ENCODE measurements at places on chromosomes 3 and 15. TPM values are rescaled to one million over a fixed set of nuclear protein-coding genes. Genes with fewer than 3 reads are reported as not detected.

DNA sequence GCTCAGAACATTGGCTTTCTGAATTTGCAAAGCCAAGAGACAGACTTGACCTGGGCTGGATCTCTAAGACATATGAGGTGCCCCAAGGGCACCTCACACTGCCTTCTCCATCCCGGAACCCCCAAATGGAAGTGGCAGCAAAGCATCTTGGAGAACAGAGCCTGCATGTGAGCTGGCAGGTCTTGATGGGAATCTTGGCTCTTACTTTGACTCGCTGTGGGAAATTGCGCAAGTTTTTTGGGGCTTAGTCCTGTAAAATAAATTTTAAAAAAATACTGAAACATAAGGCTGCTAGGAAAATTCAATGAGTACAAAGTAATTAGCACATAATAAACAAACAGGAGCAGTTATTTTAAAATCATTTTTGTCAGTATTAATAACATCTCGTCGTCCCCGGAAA, 13.7 kb upstream of the SEC22A start:
- no peak for DNase-seq

Gene EPHA3
- 9.9 TPM for total RNA-seq

DNA sequence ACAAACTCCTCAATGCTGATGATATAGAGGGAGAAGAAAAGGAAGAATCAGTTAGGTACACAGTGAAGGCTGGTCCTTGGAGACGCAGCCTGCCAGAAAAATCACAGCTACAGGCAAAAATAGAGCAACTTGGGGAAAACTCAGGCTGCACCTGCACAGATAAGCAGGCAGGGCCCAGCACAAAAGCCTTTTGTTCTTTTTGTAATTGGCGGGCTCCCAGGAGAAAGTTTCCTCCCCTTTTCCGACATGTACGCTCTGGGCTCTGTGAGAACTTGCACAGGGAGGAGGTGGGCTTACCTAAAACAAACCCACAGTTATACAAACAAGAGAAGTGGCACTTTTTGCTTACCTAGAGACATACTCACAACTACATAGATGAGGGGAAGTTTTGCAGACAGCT, 813.4 kb upstream of the EPHA6 start:
- no peak for DNase-seq

GRCh38 chr3:122322095-122323075, 2.7 kb upstream of the CSTA start:
- no peak for DNase-seq

GRCh38 chr15:57217778-57218598, 158.3 kb upstream of the CGNL1 start:
- DNase-seq, result no peak

Gene DTX3L
- 0.20 TPM for total RNA-seq

GRCh38 chr3:111802163-111802625, 56.9 kb upstream of the PHLDB2 start:
- DNase-seq, result no peak

- no peak for DNase-seq
Measured at GRCh38 chr3:189683546-189684255, 52.5 kb downstream of the TP63 start.

DNA sequence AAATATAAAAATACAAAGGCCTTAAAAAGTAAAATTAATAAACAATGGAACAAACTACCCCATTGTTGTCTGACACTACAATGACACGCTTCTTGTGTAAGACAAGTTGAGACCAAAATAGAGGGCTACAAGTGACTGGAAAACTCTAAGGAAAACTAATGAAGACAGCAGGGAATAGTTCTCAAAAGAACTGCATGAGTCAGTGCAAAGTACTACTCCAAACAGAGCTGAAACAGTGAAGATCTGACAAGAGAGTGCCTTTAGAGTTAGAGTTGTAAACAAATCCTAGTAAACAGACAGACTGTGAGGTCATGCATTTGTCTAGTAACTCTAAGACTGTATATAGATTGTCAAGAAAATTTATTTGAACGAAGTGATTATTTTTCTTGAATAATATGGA, 233.9 kb downstream of the BBX start:
- no peak for DNase-seq

Gene ATP2C1
- total RNA-seq, result 130 TPM

Gene OGG1
- total RNA-seq, result 76.5 TPM

- peak; percentile 29 for DNase-seq
Measured at GRCh38 chr15:82803793-82804574, 1.9 kb downstream of the FSD2 start.

Gene FMN1
- 1.1 TPM for total RNA-seq

Gene CRABP1
- 314 TPM for total RNA-seq

Gene ZBTB20
- 27.5 TPM for total RNA-seq

Gene ACP3
- total RNA-seq, result not detected

Gene USP13
- total RNA-seq, result 28.5 TPM

DNA sequence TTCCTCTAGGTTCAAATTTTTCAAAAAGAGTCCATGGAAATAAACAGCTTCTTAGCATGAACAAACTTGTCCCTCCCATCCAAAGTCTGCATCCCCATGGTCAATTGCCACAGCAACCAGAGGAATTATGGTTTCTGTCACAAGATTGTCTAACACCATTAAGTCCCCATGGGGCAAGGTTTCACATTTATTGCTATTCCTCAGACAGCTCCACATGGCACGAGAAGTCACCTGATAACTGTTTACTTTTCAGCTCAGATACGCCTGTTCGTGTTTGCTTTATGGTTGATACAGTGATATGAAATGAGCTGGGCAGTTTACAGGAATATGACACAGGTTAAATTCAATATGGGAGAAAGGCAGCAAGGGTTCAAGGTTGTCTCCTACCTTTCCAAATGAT, 37.9 kb upstream of the MUC13 start:
- no peak for DNase-seq

- no peak for DNase-seq
Measured at GRCh38 chr3:20057612-20058180, 17.4 kb downstream of the KAT2B start.

DNA sequence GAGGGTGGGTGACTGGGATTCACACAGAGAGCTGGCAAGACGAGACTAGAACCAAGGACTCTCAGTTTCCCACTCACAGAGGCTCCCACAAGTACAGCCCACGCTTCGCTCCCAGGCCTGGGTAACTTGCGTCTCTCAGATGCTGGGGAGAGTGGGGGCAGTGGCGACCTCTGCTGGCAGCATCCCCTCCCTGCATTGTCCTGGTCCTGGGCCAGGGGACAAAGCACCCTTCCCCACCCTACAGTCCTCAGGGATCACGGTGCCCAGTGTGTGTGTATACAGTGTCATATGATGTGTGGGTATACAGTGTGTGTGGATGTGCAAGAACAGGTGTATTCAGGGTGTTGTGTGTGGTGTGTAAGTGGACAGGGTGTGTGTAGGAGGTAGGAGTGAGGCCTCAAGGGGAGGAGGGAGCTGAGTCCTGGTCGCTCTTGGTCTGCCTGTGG, 12.8 kb downstream of the VILL start:
- peak; percentile 83 for DNase-seq

GRCh38 chr15:66224946-66225345, 28.6 kb downstream of the MEGF11 start:
- no peak for DNase-seq

GRCh38 chr3:61778095-61778494, 216.7 kb downstream of the PTPRG start:
- DNase-seq, result no peak

Gene CSPG4
- 1.1 TPM for total RNA-seq

Gene PATL2
- total RNA-seq, result not detected

Gene ADAMTS17
- total RNA-seq, result 6.8 TPM

GRCh38 chr3:31011380-31011779, 116.9 kb upstream of the GADL1 start:
- DNase-seq, result no peak

DNA sequence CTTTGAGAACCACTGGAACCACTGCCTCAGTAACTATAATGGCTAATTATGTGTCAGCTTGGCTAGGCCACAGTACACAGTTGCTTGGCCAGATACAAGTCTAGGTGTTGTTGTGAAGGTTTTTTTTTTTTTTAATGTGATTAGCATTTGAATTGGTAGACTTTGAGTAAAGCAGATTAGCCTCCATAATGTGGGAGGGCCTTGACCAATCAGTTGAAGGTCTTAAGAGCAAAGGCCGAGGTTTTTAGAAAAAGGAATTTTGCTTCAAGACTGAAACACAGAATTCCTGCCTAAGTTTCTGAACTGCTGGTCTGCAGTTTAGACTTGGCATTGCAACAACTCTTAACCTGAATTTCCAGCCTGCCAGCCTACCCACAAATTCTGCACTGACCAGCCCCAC, 451.6 kb upstream of the AZI2 start:
- no peak for DNase-seq

GRCh38 chr3:176953106-176954060, 243.9 kb downstream of the TBL1XR1 start:
- DNase-seq, result no peak

GRCh38 chr3:27509376-27509775, 25.2 kb upstream of the SLC4A7 start:
- no peak for DNase-seq

Gene ITGA11
- 0.22 TPM for total RNA-seq

- DNase-seq, result peak; percentile 41
Measured at GRCh38 chr3:39808467-39809180, 785 bp upstream of the MYRIP start.

GRCh38 chr3:48411606-48412374, 18.1 kb downstream of the PLXNB1 start:
- peak; percentile 1 for DNase-seq

DNA sequence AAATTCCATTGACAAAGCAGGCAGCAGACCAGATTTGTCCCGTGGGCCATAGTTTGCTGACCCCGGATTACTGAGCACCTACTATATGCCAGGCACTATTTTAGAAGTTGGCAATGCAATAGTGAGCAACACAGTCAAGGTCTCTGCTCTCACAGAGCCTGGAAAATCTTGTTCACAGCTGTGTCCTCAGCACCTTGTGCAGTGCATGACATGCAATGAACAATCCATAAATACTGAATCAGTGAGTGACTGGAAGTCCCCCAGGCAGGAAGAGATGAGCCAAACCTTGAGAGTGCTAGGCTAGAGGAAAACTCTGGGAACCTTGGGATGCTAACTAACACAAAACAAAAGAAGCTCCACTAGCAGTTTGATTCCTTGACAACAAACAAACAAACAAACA, 14.4 kb downstream of the TM4SF1 start:
- no peak for DNase-seq

Gene CELF6
- total RNA-seq, result 4.1 TPM

DNA sequence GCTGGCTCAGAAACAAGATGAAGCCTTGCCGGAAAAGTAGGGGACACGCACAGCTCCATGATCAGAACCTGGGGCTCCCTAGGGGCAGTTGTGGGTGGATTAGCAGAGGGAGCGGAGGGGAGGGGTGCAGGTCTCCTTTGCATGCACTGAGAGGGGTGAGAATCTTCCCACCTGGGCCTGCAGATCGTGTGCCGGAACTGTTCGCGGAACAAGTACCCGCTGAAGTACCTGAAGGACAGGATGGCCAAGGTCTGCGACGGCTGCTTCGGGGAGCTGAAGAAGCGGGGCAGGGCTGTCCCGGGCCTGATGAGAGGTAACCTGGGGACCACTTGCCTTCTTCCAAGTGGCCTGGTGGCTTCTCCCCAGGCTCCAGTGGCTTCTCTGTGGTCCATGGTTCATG, 24.5 kb upstream of the NR2C2 start:
- no peak for DNase-seq

DNA sequence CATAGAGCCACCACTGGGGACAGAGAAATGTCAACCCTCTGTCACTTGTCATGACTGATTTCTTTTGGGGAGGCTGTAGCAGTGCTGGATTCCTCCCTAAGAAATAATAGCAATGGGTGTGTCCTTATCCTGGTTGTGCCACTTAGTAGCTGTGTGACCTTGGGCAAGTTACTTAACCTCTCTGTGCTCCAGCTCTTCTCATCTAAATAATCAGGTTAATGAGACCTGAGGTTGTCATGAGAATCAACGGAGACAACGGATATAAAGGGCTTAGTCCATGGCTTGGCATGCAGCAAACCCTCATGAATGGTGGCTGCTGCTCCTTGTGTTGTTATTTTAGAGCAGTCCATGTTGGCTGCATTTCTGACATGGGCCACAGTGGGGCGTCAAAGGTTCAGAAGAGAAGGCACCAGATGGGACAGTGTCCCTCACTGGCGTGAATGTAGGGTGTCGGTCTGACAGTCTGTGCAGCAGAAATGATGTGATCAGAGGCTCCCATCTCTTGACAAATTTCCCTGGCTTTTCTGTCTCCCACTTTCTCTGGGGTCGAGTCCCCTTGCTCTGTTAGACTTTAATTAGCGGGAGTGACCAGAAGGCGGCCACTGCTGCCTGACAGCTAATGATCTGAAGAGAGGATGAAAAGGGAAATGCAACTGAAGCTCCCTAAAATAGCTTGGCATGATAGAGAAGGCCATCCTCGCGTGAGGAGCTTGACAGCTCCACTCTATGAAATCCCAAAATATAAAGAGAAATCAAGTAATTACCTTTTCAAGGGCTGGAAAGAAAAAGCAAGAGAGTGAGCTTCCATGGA, 209.4 kb downstream of the CADPS start:
- peak; percentile 91 for DNase-seq

DNA sequence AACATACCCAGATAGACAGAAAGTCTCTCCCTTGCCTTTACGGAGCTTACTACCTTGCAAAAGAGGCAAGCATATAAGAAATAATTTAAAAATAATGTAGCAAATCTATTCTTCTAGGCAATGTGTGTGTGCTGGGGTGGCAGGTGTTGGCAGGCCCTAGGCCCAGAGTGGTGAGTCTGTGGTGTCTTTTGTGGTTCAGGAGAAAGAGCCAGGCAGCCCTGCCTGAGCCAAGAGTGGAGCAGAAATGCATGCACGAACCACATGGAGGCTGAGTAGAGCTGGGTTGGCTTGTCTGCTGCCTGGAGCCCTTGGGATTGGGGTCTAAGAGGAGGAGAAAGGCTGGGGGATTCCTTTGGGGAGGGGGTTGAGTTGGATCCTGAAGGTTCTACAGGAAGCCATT, 70.2 kb upstream of the MYZAP start:
- DNase-seq, result no peak

- DNase-seq, result no peak
Measured at GRCh38 chr3:155420881-155421486, 127.5 kb upstream of the STRIT1 start.

DNA sequence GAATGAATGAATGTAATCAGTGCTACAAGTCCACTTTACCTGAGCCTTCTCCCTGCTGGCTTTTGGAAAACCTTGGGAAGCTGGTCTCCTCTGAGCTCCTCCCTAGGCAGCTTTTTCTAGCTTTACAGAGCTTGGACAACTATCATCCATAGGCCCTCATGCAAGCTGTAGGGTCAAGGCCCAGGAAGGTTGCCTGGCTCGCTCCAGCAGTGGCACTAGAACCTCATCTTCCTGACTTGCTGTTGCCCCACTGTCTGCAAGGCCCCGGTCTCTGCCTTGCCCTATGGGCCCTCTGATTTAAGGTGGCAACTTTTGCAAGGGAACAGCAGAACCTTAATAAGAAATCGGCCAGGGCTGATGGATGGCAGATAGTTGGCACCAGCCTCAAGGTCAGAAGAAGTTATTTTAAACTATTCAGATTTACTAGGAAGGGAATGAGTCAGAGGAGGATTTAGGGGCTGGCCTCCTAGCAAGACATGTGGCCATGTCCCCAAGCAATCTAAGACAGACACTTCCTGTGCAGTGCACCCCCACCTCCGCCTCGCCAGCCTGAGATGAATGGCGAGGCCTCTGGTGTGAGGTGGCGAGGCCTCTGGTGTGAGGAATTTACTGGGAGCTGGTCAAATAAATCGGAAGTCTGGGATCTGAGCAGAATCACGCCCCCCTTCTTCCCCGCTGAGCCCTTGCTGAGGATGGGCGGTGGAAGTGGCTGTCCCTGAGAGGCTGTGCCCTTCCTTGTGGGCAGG, 180.8 kb downstream of the MEGF11 start:
- DNase-seq, result no peak

All from glutamatergic neuron (in vitro differentiated cells).